ENCODE measurements at places on chromosomes 5 and 9.

DNA sequence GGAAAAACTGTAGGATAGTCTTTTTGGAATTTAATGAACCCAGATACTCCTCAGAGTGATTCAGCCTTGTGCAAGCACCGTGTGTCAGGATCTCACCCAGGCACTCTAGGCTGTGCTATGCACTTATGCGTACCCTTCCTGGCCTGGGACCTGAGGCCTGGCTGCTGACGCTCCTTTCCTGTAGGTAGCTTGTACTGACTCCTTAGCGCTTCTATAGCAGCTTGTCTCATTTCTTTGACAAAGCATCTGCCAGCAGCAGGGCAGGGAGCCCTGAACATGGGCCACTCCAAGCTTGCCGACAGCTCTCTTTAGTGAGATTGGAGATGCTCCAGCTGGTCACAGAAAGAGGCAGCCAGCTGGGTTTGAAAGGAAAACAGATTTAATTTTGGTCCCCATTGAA is 147.3 kb downstream of the SGCD start:
- no peak for DNase-seq

- no peak for DNase-seq
Measured at GRCh38 chr5:151151793-151152192, 5.8 kb downstream of the ANXA6 start.

- no peak for DNase-seq
Measured at GRCh38 chr9:93207860-93208734, 24.2 kb downstream of the WNK2 start.

- no peak for DNase-seq
Measured at GRCh38 chr5:177005619-177006264, 837 bp downstream of the UIMC1 start.

GRCh38 chr5:176817841-176818377 is 7.5 kb downstream of the UNC5A start:
- DNase-seq: no peak

DNA sequence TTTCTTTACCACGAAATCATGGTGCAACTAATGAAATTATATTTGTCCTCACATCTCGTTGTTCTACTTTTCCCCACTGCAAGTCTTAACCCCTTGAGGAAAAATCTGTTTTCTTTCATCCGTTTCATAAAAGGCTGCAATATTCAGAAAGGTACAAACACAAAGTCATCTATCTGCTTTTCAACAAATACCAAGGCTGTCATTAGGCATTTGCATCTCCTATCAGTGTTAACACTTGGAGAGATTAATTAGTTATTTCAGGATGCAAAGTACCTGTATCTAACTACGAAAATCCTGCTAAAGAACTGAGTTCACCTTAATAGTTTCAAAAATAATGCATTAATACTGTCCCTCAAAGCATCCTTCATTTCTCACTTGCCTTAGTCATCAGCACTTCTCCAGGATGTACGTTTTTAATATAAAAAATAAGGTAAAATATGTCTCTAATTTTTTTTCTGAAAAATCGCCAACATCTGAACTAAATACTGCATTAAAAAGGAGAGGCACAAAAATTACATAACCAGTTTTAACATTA is 1.8 kb downstream of the ARRDC3 start:
- DNase-seq: peak; percentile 31

- no peak for DNase-seq
Measured at GRCh38 chr9:109270971-109271925, 49.6 kb downstream of the EPB41L4B start.

DNA sequence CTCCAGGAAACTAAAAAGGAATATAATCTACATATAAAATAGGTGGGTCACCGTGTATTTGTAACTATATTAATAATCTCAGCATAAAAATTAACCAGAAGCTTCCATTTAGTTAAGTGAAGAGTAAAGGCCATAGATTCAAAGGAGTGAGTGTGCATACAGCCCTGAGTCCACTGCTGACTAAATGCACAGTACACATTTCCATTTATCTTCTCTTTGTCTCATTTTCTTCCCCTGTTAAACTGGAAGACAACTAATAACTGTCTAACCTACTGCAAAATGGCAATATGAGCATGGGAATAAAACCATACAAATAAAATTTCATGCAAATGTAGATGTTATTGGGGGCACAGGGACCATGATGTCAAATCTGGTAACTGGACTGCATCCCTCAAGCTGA is 59.9 kb upstream of the DAB2 start:
- DNase-seq: no peak

DNA sequence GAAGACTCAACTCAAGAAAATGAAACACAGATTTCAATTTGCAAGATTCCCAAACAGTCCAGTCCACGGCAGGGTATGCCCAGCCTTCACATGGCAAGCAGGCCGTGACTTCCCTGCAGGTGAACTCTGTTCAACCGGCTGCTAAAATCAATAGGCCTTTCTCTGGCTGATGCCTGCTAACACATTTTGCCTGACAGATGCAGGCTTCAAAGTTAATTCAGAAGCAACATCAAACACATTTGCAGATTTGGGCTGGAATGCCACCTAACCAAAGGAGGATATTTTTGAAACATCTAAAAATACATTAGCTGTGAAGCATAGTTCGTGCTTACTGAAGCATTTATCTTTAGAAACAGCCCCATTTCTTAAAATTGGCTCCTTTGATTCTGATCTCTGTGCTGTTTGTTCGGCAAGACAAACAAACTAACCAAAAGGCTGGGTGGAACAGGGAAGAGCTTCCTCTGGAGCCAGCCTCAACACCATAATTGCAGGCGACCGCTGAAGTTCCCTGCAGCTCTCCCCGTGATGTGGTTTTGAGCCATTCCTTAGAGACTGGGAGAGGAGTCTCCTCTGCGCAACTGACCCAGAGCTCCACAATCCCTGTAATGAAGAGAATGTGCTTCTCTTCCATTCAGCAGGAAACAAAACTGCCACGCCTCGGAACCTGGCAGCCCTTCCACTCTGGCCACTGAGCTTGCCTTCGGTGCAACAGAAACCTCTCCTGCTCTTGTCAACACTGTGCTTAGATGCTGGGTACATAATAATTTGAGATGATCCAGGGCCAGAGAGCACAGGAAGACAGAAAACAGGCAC is 126.5 kb downstream of the MYO10 start:
- no peak for DNase-seq

GRCh38 chr9:84613431-84613830 is 56.1 kb upstream of the NTRK2 start:
- DNase-seq: no peak

- no peak for DNase-seq
Measured at GRCh38 chr9:95091601-95092261, 225.8 kb downstream of the FANCC start.

- no peak for DNase-seq
Measured at GRCh38 chr5:999032-999501, 9.5 kb upstream of the NKD2 start.

GRCh38 chr5:158843305-158843704 is 256.4 kb downstream of the EBF1 start:
- DNase-seq: no peak

- DNase-seq: peak; percentile 26
Measured at GRCh38 chr5:58944221-58944620, 361.3 kb downstream of the RAB3C start.

DNA sequence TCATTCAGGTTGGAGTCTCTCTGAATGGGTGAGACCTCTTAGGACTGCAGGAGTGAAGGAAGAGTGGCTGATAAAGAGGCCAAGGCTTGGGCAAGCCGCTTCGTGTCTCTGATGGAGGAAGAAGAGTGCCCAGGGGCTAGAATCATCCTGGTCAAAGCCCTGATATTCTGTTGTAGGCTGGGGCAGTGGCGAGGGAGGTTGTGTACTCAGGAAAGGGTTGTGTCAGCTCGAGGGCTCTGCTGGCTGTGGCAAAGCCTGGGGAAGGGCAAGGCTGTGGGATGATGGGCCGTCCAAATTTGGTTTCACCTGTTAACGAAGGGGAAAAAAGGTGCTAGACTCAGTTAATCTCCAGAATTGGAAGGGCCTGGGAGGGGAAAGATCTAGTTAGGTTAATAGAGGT is 2.4 kb upstream of the TRMT10B start:
- no peak for DNase-seq

GRCh38 chr9:34686732-34687131 is 4.3 kb downstream of the CCL19 start:
- DNase-seq: no peak

GRCh38 chr5:89878140-89879132 is 531.1 kb downstream of the CETN3 start:
- peak; percentile 43 for DNase-seq

All from HS-5 (cell line).